CD4-positive, alpha-beta T cell treated with Interleukin-2 at 100 ng/mL for 4 hours (primary cell): ENCODE measurements at places on chromosomes 3 and 15.

GRCh38 chr3:61371123-61371522, 119.9 kb upstream of the FHIT start:
- DNase-seq: no peak

- no peak for DNase-seq
Observed at GRCh38 chr15:56168394-56168793, 75.3 kb downstream of the RFX7 start.

GRCh38 chr15:63390689-63391088, 9.0 kb upstream of the CA12 start:
- DNase-seq: no peak

DNA sequence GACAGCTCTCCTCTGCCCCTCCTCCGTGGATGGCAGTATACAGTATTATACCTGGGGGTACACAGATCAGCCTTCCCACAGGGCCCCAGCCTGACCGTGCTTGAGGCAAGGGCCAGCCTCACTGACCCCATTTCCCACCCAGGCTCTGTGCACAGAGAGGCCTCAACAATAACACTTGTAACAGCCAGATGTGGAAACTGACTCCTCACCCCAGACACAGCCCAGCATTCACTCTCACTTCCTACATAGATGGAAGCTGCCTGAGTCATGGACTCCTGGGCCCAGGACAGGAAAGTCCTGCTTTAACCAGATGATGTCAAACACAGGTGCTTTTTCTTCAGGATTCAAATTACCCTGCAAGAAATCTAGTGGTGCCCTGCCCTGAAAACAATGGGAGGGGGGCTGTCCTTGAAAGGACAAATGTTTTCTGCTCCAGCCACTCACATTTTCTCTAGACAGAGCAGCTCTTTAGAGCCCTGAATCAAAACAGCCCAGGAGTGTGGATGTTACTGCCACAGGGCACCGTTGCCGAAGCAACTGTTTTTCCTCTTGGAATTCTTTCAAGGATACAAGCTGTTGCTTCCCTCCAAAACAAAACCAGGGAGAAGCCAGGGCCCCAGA, 16.4 kb downstream of the CCDC12 start:
- no peak for DNase-seq

GRCh38 chr3:69008980-69009379, 4.5 kb downstream of the EOGT start:
- DNase-seq: no peak

- no peak for DNase-seq
Observed at GRCh38 chr3:127886956-127887231, 28.1 kb upstream of the KBTBD12 start.

DNA sequence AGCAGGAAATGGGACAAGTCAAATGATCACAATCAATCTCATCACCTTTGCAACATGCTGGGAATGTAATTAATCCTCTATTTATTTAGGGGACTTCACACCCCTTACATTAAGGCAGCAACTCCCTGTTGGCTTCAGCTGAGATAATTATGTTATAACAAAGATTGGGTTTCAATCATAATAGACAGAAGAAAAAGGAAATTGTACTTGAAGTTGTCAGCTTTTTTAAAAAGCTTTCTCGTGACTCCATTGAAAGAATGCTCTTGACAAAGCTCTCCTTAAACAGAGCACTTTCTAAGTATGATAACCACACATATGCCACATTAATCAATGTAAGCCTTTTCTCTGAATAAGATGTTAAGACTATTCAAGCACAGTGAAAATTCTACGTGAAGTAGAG, 65.7 kb downstream of the SHQ1 start:
- no peak for DNase-seq

DNA sequence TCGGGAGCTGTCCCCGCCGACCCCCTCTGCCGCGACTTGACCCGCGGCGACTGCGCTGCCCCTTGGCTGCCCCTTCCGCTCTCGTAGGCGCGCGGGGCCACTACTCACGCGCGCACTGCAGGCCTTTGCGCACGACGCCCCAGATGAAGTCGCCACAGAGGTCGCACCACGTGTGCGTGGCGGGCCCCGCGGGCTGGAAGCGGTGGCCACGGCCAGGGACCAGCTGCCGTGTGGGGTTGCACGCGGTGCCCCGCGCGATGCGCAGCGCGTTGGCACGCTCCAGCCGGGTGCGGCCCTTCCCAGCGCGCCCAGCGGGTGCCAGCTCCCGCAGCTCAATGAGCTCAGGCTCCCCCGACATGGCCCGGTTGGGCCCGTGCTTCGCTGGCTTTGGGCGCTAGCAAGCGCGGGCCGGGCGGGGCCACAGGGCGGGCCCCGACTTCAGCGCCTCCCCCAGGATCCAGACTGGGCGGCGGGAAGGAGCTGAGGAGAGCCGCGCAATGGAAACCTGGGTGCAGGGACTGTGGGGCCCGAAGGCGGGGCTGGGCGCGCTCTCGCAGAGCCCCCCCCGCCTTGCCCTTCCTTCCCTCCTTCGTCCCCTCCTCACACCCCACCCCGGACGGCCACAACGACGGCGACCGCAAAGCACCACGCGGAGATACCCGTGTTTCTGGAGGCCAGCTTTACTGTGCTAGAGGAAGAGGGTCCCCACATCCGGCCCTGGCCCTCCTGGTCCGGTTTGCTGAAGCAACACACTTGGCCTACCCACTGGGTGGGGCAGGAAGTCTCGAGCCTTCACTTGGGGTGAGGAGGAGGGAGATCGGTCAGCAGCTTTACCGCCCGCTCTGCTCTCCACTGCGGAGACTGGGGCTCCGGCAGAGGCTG, at the start of gene RASSF1:
TSS of gene RASSF1 (minus strand) at position 389 of the 882 bp plus-strand sequence. CDS start at position 358, 31 bp downstream.
- peak; percentile 51 for DNase-seq

DNA sequence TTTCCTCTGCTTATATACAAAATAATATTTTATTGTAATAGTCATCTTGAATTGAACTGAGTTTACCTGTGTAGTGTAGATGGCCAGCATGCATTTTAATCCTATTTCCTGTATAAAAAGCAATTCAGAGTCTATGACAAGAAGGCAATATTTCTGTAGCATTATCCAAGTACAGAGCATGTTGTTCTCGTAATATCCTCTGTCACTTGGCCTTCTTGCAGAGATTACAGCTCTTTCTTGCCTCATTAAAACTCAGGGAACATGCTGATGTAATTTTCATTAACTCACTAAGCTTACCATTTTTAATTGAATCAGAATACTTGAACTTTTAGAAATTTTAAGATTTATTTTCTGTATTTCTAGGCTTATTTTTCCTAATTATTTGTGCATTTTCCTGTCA, 203.3 kb upstream of the AGTR1 start:
- DNase-seq: no peak

DNA sequence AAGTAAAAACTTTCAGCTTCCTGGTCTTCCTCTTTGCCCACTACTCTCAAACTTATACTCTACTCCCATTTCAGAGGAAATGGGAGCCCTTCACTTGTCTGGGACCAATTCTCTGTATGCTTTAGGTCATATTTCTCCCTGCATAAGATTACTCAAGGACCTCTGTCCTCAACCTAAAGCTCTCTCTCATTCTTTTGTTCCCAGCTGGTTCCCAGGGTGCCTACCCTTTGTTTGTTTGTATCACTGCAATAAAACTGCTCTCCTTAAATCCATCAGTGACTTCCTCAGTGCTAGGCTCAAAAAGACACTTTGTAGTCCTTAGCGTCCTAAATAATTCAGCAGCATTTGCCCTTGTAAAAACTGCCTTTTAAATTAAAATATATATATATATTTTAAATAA, 2.9 kb downstream of the NGRN start:
- no peak for DNase-seq

GRCh38 chr3:60998858-60999257, 252.4 kb downstream of the FHIT start:
- no peak for DNase-seq

DNA sequence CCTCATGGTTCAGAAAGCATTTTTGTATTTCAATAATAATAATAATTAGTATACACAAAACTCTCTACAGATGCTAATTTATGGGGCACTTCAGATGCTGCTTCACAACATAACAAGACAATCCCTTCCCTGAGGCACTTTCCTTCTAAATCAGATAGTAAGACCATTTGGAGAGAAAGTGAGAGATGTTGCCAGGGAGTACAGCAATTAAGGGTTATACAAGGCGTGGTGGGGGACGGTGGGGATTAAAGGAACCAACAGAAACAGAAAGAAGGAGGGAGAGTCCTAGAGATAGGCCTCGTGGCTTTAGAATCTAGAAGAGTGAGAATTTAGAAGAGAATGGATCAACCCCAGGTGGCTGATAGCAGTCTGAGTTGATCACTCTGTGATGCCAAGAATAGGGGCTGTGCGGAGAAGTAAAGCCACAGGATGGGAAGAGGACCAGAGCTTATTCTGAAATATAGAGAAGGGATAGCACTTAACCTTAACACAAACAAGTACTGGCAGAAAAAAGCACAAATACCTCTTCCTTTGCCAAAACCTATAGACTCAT, 76.9 kb downstream of the ETFA start:
- no peak for DNase-seq

GRCh38 chr3:1693145-1693544, 405.5 kb upstream of the CNTN4 start:
- no peak for DNase-seq

DNA sequence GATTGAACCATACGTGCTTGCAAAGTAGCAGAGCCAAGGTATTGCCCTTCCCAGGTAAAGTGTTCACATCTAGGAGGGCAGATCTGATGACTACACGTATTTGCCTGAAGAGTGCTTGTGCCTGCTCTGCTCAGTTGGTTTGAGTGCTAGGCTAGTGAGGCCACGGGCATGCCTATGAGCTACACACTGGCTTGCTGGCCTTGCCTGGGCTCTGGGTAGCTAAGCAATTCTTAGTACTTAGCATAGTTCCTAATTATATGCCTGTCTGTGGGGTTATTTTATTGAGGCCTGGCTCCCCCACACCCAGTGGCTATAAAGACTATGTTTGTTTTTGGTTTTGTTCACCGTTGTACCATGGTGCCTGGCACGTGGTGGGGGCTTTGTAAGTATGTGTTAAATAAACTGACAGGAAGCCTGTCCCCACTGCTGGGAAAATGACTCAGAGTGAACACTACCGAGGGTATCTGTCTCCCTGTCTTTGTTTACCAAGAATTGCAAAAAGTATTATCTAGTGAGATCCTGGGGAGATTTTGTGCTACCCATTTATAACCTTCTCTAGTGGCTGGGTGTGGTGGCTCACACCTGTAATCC, 72.1 kb upstream of the ETV5 start:
- no peak for DNase-seq

DNA sequence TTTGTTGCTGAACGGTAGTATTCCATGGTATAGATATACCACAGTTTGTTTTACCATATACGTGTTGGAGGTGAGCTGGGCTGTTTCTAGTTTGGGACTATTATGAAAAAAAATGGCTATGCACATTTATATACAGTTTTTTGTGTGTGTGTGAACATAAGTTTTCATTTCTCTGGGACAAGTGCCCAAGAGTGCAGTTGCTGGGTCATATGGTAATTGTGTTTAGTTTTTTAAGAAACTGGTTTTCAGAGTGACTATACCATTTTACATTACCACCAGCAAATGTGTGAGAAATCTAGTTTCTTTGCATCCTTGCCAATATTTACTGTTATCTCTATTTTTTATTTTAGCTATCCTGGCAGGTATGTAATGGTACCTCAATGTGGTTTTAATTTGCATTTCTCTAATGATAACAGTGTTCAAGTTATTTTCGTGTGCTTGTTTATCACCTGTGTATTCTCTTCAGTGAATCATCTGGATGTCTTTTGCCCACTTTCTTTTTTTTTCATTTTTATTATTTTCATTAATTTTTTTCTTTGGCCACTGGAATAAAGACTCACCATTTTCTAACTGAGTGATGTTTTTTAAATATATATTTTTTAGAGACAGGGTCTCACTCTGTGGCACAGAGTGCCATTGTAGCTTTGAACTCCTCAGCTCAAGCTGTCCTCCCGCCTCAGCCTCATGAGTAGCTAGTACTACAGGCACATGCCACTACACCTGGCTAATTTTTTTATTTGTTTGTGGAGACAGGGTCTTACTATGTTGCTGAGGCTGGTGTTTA, 75.3 kb downstream of the ZNF609 start:
- DNase-seq: peak; percentile 2

DNA sequence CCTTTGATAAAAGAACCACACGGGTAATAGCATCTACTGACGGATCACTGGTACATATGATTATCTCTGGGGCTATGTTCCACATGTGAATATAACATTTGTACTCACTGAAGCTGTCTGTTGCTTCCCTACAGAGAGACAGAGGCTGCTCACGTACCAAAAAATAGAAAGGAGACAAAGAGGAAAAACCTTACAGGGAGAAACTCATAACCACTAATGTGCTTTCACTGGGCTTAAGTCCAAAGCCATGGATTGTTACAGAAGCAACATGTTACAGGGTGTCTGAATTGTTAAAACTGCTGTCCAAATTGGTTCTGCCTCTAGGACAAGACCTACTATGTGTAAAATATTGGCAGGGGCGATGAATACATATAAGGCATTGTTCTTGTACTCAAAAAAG, 311.9 kb downstream of the FOXP1 start:
- DNase-seq: no peak

DNA sequence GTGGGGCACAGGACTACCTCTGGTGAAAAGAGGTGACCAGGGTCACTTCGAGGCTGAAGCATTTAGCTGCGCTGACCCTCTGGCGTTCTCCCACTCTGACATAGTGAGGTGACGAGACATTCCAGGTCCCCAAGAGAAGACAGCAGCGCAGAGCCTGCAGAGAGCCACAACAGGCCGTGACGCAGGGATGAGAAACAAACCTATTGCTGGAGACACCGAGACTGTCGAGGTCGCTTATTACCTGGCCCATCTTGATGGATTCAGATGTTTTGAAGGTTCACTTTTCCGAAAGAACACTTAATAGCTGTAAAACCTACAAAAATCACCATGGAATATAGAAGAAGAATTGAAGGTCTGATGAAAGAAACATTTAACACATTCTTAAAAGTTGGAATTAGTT, 466.3 kb downstream of the NR2F2 start:
- no peak for DNase-seq

DNA sequence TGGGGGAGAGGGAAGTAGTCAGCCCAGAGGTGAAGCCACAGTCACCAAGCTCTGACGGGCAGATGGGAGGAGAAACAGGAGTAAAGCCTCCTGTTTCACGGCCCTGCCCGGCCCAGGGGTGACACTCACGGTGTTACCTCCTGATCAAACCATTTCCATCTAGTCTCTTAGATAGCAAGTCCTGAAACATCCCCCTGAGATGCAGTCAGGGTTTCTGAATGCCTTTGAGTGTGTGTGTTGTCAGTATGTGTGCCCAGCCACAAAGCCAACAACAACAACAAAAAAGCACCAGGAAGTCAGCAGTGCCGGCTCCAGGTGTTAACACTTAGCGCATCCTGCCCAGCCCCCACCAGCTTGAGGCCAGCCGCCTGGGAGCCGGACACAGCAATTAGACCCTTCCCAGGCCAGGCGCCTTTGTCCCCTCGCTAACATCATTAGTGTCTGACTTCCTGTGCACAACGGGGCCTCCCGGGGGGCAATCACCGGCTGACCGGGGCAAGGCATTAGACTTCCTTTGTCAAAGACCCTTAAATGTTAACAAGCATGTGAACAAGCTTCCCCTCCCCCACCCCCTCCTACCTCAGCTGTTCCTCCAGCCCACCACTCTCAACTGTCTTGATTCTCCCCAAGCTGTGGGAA, 34.5 kb downstream of the IL17RD start:
- DNase-seq: no peak
